ENCODE measurements at places on chromosomes 3 and 15.
A peak's percentile ranks its signal among the peaks of the same experiment; 100 is the strongest.

- peak; percentile 17 for DNase-seq
Measured at GRCh38 chr3:65005486-65005885, 317.7 kb upstream of the ADAMTS9 start.

- peak; percentile 25 for DNase-seq
Measured at GRCh38 chr3:143307613-143308183, 188.1 kb downstream of the CHST2 start.

GRCh38 chr3:46903341-46904302 lies 26.1 kb downstream of the PTH1R start:
- DNase-seq, result peak; percentile 82

DNA sequence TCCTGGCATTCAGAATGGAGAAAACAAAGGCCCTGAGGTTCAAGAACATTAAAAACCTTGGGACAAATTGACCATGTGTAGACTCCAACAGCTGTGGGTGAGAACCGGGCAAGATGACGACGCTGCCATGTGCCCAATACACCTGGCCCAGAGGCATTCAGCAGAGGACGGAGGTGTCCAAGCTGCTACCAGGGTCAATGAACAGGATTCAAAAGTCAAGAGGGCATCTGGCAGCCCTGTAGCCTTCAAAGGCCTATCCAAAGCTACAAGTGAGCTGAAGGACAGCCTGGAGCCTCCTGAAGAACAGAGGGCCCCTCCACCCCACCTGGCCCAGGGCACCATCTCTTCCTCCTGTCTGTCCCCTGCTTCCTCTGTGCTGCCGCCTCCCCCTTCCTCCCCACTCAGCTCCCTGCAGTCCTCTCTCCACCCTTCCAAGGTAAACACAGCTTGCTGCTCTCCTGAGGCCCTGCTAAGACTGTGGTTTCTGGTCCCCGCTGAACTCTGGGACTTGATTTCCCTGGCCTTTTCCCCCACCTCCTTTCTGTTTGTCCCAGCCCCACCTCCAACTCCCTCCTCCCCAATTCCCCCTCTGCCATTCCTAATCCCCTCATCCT lies 57.5 kb downstream of the HMCES start:
- DNase-seq, result no peak

- DNase-seq, result no peak
Measured at GRCh38 chr3:32226875-32227500, 11.5 kb upstream of the CMTM8 start.
